ENCODE measurements at places on chromosomes 5 and 9.

DNA sequence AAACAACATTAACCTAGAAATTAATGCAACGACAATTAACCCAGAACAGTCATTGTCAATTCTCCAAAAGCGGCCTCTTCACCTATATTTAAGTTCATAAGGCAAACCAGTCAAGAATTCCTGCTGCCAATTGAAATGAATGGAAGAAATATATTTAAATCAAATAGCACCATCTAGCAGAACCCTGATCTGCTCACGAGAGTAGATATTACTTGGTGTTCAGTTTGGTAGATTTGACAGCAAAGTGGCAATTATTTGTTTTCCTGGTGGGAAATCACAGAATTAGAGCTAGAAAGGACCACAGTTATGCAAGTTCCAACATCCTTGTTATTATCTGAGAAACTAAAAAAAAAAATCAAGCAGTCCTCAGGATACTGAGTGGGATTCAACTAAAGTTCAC, 2.3 kb downstream of the SSBP2 start:
- no peak for DNase-seq

DNA sequence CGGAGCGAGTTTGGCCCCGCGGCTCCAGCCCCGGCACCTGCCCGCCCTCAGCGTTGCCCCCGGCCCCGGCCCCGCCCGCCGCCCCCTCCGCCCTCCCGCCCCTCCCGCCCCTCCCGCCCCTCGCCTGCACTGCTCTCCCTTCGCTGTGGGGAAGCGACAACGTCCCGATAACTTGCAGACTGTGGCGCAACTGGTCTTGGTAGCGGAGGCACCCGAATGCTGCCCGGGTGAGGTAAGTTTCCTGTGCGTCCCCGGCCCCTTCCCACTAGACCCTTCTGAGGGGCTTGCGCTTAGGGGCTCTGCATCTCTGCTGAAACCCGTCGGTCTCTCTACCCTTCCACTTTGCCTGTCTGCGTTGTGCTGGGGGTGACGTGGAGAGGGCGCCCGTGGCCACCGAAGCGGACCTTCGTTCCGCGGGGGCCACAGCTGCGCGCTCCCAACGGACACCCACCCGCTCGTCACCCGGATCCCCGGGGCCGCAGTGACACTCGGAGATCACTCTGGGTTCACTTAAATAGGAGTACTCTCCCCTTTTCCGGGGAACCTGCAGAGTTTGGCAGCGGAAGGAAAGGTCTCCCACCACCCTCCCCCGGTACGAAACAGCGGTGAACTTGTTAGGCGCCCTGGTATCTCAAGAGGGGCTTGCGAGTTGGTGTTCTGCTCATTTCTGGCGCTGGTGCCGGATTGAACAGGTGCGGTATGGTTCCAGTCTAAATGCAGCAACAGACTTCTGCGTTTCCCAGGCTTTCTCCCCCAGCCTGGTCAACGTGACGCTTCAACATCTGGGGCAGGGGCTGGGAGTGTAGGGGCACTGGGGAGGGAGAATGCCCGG, 707 bp downstream of the PIP5K1B start:
- no peak for DNase-seq

GRCh38 chr5:172453206-172453985, 929 bp downstream of the SH3PXD2B start:
- no peak for DNase-seq

DNA sequence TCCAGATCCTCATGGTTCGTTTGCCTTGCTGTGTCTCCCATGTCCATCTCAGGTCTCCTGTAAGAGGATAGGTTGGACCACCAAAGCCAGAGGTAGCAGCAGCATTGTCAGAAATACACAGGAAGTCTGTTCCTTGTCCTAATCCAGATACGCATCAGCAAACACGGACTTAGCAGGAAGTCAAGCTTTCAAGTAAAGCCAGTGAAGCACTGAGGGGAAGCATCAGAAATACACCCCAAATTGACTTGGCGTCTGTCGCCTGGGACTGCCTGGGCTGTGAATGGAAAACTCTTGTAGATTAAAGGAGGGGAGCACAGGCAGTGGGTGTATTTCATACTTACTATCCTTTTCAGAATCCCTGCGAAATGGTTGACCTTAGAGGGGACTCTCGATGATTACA, 171.3 kb downstream of the PSAT1 start:
- DNase-seq, result no peak

DNA sequence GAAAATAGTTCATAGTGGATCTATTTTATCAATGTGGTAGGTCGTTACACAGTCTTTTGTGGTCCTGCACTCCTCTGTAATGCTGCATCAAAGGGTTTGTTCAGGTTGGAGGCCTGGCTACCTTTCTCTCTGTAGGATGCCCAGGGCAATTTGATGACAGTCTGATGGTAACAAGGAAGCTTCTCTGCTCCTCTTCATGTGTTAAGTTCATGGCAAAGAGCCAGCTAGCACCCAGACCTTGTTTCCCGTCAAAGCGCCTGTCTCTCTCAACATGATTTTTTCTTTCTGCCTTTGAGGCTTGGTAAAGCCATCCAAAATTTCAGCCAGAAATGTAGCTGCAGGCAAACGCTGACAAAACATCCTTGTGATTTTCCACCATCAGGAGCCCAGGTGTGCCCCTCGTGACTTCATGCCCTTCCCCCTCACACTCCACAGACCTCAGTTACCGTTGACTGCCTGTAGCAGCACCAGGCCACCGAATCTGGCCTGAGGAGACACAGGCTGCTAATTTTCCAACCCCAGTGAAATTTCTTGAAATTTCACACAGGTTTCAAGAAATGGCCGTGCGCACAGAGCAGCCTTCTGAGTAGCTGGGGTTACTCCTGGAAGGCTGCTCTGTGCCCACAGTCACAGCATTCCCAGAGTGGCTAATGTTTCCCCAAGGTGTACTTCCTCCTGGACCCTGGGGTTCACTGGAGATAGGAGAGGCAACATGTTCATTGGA, 292.7 kb downstream of the CWC27 start:
- DNase-seq, result no peak

DNA sequence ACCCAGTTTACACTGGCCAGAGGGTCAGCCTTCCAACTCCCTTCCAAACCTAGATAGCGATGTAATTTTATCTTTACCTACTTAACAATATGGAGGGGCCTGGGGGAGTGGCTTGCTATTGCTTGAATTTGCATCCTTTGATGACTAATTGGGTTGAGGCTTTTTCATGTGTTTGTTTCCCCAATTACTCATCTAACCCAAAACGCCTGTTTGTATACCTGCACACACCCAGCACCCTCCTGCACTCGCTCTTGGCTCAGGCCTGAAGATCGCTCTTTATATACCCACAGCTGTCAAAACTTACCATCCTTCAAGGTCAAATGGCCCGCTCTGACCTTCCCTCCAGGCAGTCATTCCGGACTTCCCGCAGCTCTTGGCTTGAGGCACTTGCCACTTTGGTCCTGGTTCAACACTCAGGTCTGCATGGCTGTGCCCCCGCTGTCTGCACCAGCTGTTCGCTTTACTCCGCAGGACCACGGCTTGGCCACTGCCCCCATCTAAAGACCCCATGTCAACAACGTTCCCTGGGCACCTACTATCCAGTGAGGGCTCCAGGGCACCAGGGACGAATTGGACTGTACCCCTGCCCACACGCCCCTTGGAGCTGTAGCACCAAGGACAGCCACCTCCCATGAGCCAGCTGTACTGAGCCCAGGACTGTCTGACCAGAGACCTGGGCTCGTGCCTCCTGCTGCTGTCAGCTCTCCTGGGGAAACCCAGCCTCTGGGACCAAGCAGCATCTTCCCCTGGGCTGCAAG, 76.1 kb upstream of the ADAMTS2 start:
- DNase-seq, result no peak

DNA sequence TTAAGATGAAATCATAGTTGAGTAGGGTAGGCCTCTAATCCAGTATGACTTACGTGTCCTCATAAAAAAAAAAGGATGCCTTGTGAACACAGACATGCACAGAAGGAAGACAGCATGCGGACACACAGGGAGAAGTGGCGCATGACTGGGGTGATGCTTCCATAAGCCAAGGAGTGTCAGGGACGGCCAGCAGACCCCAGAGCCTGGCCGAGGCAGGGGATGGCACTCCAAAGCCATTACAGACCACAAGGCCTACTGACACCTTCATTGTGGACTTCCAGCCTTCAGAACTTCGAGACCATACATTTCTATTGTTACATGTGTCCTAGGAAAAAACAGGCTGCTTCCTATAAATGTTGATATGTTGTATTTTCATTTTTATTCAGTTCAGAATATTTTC, 19.9 kb downstream of the EHMT1 start:
- no peak for DNase-seq

DNA sequence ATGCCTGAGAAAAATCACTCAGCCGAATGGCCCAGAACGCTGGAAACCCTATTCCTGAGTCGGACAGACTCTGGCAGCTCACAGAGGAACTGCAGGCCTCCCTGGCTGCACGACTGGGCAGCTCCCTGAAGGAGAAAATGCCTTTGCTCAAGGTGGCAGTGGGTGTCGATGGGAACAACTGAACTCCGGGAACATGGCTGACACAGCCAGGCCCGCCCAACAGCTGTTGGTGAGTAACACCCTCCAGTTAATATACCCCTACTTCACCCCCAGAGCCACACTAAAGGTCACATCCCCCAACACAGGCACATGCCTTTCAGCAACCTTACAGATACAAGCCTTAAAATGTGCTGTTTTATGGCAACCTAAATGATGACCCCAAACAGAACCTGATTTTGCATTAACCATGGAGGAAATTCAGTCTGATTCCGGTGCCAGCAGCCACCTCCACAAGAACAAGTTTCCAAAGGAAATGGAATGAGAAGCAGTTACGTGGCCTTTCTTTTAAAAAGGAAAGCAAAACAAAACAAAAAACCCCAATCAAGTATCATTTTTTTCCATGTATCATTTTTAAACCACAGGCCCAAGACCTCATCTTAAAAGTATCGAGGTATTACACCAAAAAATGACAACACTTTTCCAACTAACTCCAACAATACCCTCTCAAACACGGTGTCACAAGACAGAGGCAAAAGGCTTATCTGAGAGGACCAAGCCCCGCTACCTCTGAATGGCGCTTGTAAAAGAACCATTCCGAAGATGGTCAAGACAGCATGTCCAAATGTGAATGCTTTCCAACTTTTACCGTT, 3.1 kb downstream of the KLF9 start:
- DNase-seq, result no peak

DNA sequence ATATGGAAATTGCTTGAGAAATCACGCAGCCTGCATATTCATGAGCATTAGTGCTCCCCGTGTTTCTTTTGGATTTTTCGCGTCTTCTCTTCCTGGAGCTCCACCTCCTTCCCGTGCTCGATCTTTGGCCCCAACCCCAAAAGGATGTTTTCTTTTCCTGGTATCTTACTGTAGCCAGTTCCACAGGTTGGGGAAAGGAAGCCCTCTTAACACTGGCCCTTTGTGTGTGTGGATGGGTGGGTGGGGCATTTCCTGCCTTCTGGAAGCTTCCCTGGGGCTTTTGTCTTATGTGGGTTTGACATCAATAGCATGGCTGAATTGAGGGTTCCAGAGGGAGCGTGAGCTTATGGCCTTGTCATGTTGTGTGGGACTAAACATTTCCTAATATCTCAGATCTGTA, 21.9 kb downstream of the STXBP1 start:
- no peak for DNase-seq

DNA sequence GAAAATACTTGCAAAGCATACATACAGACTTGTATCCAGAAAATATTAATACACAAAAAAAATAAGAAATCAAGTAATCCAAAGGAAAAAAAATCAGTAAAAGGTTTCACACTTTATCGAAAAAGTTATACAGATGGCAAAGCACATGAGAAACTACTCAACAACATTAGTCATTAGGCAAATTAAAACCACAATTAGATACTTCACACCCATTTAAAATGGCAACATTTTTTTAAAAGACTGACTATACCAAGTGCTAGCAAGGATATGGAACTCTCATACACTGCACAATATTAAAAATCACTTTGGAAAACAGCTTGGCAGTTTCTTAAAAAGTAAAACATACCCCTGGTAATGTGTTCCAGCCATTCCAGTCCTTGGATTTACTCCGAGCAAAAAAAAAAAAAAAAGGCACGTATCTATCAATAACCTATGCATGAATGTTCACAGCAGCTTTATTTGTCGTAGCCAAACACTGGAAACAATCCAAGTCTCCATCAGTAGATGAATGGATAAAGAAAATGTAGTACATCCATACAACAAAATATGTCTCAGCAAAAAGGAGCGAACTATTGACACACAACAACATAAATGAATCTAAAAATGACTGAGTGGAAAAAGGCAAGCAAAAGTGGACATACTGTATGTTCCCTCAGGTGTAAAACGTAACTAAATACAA, 66.0 kb downstream of the GNAQ start:
- DNase-seq, result no peak

DNA sequence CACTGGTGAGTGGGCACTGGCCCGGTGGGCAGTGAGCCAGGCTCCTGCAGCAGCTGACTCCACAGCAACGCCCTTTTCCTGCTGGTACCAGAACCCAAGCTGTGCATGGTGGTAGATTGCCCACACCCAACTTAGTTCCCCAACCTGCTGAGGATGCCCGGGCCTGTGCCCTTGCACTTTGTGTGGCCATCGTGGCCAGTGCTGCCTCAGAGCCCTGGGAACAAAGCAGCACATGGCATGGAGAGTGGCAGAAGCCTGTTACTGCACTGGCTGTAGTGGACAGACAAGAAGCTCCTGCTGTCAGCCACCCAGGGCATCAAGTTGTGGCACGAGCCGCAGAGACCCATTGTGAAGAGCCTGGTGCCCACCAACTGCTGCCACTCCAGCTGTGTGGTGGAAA, 612.9 kb downstream of the DNAH5 start:
- no peak for DNase-seq

- DNase-seq, result no peak
These were observed 293.0 kb downstream of the SEC61B start for GRCh38 chr9:99515093-99515492.

DNA sequence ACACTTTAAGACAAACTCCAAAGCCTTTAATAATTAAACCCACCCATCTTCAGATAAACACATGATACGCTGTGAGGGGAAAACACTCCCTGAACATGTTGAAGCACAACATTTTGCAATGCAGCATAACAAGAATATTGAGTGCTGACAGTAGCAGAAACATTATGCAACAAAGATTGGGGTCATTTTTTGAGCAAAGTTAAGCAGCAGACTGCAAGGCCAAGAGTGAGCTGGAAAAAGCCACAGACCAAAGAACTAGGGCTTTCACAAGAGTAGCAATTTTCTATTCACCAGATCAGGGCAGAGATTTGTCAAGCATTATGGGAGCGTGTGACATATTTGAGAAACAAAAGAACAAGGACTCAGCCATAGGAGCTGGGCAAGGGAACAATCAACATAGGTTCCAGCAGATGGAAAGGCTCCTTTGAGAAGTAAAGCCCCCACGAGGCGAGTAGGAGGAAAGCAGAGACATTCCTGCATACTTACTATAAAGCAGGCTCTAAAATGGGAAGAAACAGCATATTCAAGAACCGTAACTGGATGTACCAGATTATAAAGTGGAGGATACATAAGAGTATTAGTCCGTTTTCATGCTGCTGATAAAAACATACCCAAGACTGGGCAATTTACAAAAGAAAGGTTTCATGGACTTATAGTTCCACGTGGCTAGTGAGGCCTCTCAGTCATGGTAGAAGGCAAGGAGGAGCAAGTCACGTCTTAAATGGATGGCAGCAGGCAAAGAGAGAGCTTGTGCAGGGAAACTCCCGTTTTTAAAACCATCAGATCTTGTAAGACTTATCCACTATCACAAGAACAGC, 4.8 kb upstream of the TTC23L start:
- DNase-seq, result no peak

GRCh38 chr9:121774715-121775613, 123.5 kb downstream of the DAB2IP start:
- DNase-seq, result peak; percentile 46

GRCh38 chr9:81565609-81566008, 123.7 kb downstream of the TLE1 start:
- DNase-seq, result no peak

GRCh38 chr5:84032324-84032723, 311.7 kb upstream of the HAPLN1 start:
- DNase-seq, result no peak

All from cerebellar nuclear complex (tissue), 1 donor.